ENCODE measurements at places on chromosomes 12 and 14.

- DNase-seq = no peak
These were observed 145.1 kb downstream of the PPM1H start for GRCh38 chr12:62789851-62790250.

DNA sequence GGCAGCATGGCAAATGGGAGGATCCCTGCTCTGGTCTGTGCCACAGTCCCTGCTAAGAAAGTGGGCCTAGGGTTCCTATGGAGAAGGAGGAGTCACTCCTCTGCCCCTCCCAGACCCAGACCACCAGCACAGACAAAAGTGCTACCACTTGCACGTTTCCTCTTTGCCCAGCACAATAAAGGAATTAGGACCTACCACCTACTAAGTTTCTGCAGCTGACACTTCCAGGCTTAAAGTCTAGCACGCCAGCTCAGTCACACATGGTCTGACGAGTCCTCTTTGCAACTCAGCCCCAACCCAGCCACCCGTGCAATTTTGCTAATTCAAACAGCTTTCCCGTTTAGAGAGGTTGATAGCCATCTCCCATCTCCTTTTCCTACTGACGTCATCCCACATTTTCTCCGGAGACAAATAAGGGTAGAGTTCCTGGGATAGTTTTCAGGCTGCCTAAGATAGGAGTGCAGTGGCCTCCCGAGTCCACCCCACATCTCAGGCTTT, 66.2 kb upstream of the PTGR2 start:
- DNase-seq = no peak

GRCh38 chr12:127680516-127680915, 586.5 kb upstream of the TMEM132C start:
- DNase-seq = no peak

DNA sequence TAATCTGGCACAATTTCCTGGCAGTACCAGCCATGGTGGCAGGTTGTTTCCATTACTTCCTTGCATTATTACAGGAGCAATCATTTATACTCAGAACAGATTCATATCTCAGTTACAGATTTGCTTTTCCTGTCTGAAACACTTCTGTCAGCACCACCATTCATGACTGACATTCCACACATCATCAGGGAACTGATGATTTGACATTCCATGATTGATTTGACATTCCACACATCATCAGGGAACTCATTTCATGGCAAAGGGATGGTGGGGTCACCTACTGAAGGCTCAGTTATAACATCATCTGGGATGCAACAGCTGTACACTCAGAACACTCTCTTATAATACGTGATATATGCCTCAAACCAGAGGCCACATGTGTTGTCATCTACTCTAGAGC, 30.9 kb upstream of the RERGL start:
- DNase-seq = no peak

Measured in hematopoietic multipotent progenitor cell treated with erythropoietin and hydrocortisone succinate and interleukin-3 and kit ligand, for 15 days (in vitro differentiated cells).